ENCODE measurements at places on chromosomes 2 and 18.

DNA sequence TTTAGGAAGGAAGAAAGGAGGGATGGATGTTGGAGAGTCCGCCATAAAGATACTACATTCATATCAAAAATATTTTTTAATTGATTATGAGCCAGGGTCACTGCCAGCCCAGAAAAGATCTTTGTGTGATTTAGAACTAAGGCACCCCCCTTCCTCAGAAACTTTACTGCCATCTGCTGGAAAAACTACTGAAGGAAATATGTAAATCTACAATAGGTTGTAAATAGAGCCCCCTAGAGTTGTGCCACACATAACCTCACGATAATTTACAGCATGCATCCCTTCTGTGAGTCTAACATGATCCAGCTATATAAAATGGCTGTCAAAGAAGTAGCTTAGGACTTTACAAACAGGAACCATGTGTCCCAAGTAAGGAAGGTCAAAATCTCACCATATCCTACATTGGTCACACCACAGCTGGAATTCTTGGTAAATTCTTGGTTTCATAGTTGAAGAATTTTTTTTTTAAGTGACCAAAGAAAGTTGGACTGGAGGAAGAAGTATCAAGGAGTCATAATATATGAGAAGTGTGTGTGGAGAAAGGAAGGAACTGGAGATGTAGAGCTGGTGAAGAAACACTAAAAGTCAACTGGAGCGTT lies 152.5 kb downstream of the CYP26B1 start:
- no peak for DNase-seq

DNA sequence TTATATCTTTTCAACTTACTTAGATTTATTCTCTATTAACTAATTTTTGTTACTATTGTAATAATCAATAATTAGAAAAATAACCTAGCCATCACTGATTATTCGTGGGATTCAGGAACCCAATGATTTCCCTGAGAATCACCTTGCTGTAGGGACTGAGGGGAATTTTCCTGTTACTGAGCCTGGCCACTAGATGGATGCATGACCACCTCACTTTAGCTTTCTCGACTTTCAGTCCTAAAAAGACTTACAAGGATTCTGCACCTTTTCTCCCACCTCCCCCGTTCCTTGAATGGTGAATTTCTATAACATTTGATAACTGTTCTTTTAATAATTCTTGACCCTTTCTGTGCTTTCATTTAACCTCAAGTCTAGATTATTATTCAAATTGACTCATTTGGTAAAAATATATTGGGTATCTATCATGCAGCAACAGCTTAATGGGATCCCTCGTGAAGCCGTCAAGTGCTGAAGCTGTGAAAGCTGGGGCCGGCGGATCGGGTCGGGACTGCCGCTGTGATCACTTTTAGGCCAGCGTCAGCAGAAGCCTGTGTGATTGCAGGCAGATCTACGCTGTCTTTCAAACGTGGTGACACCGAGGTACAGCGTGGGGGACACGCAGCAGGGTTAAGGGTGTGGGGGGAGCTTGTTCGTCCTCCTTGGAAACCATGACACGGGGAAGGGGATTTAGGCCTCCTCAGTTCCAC lies 38.8 kb upstream of the TMEM18 start:
- DNase-seq: no peak

GRCh38 chr2:239545741-239546392 lies 145.0 kb upstream of the HDAC4 start:
- DNase-seq: no peak

- DNase-seq: no peak
These were observed 184.4 kb downstream of the LTBP1 start for GRCh38 chr2:33131111-33131510.

DNA sequence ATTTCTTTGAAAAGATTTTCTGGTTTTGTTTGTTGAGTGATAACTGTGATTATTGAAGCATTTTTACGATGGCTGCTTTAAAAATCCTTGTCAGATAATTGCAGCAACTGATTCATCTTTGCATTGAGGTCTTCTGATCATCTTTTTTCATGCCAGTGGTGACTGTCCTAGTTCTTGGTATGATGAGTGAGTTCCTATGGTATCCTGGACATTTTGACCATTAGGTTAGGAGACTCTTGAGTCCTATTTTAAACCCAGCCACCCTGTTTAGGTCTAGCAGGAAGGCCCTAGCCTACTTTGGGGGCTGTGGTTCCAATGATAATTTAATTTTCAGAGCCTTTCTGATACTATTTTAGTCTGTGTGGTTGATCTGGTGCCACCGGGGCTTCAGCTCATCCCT lies 72.7 kb upstream of the REV1 start:
- no peak for DNase-seq

- DNase-seq: no peak
These were observed 195.2 kb downstream of the SLC8A1 start for GRCh38 chr2:40256649-40257048.

- no peak for DNase-seq
These were observed 34.8 kb downstream of the COL5A2 start for GRCh38 chr2:189144700-189145211.

DNA sequence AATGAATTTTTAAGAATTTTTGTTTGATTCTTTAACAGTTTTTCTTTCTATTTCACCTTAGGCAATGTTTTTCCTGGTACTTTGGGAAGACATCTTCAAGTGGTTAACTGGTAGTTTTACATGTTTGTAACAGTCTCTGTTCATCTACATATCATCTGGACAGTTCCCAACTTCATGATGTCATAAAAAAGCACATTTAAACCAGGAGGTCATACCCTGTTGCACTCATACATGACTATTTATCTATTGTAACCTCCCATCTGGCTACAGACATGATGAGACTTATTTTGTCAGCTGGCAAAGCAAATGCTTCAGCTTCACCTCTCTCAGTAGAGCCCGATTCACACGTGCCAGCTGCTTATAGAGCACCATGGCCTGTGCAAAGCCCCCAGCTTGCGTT lies 99.8 kb upstream of the YPEL5 start:
- no peak for DNase-seq

DNA sequence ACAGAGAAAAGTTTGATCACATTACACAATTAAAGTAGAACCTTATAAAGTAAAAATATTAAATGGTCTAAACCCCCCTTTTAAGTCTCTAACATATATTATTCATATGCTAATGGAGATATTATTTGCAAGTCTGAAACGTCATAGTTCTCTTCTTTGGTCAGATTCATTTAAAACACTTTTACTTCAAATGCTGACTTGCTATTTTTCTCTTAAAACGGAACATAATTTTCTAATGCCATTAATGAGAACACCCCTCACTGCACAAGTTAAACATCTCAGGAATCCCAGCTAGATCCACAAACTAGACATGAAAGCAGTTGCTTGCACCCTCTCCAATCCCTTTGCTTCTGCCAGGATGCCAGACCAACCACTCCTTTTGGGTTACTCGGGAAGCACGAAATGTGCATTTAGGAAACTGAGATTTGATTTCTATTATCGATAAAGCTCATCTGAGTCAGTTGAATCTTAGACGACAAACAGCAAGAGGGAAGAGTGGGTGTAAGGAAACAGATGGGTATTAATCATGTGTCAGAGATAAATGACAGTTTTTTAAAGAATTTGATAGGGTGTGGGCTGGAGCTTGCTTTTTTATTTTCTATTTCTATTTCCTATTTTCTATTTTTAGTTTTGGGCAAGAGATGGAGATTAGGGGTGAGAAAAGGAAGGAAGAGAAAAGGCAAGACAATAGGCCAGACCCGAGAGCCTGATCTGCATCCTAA lies 1.5 kb downstream of the ADD2 start:
- DNase-seq: no peak

DNA sequence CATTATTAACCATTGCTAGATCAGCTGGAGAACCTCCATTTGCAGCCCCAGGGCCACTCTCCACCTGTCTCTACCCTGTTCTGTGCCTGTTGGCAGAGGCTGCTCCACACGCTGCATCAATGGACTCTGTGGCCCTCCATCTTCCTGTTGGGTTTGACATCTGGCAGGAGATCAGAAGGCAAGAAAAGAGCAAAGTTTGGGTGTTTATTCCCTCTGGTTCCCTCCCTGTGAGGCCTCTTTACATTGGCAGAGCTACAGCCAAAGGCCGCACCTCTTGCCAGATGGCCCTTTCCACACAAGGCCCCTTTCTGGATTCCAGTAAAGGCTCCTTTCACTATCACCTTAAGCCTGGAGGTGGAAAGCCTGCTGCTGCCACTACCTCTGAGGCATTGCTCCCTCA lies 110.9 kb upstream of the RND3 start:
- DNase-seq: no peak

- no peak for DNase-seq
These were observed 98.0 kb downstream of the ANKRD44 start for GRCh38 chr2:197212344-197213262.

DNA sequence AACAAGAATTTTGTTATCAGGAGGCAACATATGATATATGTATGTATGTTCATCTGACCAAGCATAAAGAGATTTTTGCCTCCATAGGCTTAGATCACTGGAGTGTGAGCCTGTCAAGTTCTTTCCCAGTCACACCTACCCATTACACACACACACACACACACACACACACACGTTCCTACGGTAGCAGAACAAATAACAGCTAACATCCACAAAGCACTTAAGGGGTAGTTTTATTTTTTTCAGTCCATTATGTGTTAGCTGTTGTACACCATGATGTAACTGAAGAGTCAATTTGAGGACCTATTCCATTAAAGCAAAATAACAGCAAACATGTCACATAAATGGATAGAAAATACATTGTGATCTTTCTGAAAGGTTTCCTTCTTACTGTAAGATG lies 39.5 kb downstream of the UGP2 start:
- no peak for DNase-seq

DNA sequence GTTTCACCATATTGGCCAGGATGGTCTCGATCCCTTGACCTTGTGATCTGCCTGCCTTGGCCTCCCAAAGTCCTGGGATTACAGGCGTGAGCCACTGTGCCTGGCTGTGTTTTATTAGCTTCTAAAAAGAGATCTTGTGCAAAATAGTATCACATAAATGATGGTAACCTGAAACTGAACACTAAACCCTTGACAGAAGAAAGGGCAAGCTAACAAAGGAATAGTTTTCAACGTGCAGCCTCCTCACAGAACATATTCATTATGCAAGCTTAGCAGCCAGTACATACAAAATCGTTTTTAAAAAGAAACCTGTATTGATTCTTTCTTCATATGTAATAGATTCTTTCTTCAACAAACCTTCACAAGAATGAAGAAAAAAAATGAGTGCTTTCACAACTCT lies 20.6 kb downstream of the CHN1 start:
- DNase-seq: no peak

- DNase-seq: no peak
These were observed 441.5 kb upstream of the POU3F3 start for GRCh38 chr2:104412384-104412783.

GRCh38 chr18:9130806-9131205 lies 5.8 kb upstream of the ANKRD12 start:
- no peak for DNase-seq

- DNase-seq: no peak
These were observed 189.9 kb downstream of the CD226 start for GRCh38 chr18:69757733-69758132.

- no peak for DNase-seq
These were observed 170.2 kb downstream of the TPGS2 start for GRCh38 chr18:36658611-36659010.

DNA sequence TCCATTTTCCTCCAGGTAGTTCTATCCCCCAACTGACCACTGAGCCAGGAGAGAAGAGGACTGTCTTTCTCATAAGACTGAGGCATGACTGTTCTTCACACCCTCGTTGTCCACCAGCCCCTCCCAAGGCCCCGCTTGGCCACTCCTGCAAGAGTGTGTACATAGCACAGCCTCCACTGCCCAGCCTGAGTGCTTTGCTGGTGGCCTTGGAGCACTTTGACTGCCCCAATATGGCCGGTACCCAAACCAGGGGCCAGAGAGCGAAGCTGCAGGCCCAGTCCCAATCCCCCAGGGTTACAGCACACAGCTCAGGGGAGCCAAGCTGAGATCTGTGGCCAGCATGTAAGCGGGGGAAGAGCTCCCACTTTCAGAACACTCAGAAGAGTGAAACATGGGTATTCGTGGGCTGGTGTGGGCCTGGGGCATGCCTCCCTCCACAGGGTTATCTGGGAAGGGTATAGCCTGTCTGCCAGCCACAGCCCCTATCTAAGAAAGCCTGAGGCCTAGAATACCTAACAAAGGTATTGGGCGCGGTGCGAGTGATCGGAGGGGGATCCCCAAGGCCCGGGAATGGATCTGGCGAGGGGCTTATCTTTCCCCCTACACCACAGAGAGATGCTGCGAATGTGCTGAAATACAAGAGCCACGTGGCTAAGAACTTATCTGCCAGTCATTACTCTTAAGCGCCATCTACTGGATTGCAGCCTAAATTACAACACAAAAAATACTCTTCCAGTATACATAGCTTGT lies 163.8 kb downstream of the WDPCP start:
- DNase-seq: no peak

GRCh38 chr2:48900321-48901014 lies 144.9 kb upstream of the LHCGR start:
- DNase-seq: no peak

DNA sequence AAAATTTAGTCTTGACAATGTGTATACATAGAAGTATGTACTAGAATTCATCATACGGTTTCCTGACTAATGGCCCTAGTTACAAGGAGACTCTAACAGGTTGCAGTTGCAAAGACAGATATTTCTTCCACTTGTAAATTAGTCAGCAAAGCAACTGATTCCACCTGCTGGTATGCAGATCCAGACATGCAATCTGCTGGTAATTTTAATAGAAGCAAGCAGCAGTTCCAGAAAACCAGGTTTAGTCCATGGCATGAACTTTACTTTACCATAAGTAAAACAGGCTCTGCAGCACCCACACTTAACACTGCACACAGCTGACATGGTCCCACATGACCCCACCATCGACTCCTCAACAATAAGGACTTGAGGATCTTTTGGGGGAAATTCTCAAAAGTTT lies 110.9 kb upstream of the SP3 start:
- no peak for DNase-seq

GRCh38 chr2:237790353-237790752 lies 8.2 kb upstream of the RBM44 start:
- DNase-seq: no peak

- no peak for DNase-seq
These were observed 12.9 kb downstream of the ARPC2 start for GRCh38 chr2:218229851-218230250.

GRCh38 chr18:52288403-52289004 lies 51.5 kb upstream of the DCC start:
- no peak for DNase-seq

DNA sequence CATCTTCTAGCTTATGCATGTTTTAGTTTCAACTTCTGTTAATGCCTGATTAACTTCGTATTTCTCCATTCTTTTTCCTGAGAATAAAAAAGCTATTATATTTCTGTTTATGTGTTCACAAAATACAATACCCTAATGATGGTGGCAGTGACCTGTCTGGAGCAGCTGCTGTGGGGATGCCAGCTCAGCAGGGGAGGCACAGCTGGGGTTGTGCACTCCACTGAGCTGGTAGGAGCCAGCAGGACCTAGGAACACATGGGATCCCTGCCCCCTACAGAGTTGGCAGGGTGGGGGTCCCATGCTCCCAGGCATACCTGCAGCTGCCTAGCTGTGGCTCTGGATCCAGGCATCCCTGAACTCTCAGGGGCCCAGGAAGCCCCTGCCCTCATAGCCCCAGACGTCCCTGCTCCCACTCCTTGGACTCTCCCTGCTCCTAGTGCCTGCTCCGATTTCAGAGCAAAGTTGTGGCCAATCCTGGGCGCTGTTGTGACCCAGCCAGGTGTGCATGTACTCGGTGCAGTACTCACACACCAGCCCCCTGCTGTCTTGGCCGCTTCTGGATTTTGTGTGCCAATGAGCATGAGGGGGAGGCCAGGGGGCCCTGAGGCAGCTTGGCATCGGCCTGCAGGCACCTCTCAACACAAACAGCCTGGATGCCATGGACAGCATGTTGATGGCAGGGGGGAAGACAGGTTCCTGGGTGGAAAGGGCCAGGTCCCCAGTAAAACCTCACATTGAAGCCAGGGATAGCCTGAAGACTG lies 546.0 kb downstream of the ZNF804A start:
- no peak for DNase-seq

Data from hindlimb muscle (tissue), 1 donor.